ENCODE measurements at places on chromosomes 6 and 20. TPM values are rescaled to one million over a fixed set of nuclear protein-coding genes. Genes with fewer than 3 reads are reported as not detected.

Gene CST5
- 1.7 TPM for total RNA-seq

Gene LCA5
- total RNA-seq: 2.9 TPM

Gene TUBE1
- 23.0 TPM for total RNA-seq

Gene BTN3A1
- 24.9 TPM for total RNA-seq

Gene HFE
- 8.4 TPM for total RNA-seq

Gene HLA-DRB1
- 260 TPM for total RNA-seq

Gene TSBP1
- not detected for total RNA-seq

GRCh38 chr20:37323985-37324384, 22.0 kb upstream of the SRC start:
- no peaks in the 10 kb centered on the region for H3K36me3 ChIP-seq
- no peaks in the 10 kb centered on the region for H3K4me1 ChIP-seq
- no peak overlapping the region for H3K27ac ChIP-seq
- no peaks in the 10 kb centered on the region for H3K27me3 ChIP-seq
- no peak for DNase-seq

GRCh38 chr20:62236200-62236599, 2.1 kb upstream of the OSBPL2 start:
- no peaks in the 10 kb centered on the region for H3K36me3 ChIP-seq
- no peak for DNase-seq
- H3K27ac ChIP-seq: no peak overlapping the region
- no peak overlapping the region for H3K4me3 ChIP-seq

- no peak overlapping the region for H3K27ac ChIP-seq
- DNase-seq: no peak
Measured at GRCh38 chr6:157481189-157481864, 100.3 kb downstream of the ZDHHC14 start.

GRCh38 chr20:15240801-15241200, 903.4 kb upstream of the FLRT3 start:
- H3K36me3 ChIP-seq: no peaks in the 10 kb centered on the region
- no peak overlapping the region for H3K27ac ChIP-seq
- no peak for DNase-seq
- H3K4me1 ChIP-seq: no peaks in the 10 kb centered on the region
- no peaks in the 10 kb centered on the region for H3K27me3 ChIP-seq

DNA sequence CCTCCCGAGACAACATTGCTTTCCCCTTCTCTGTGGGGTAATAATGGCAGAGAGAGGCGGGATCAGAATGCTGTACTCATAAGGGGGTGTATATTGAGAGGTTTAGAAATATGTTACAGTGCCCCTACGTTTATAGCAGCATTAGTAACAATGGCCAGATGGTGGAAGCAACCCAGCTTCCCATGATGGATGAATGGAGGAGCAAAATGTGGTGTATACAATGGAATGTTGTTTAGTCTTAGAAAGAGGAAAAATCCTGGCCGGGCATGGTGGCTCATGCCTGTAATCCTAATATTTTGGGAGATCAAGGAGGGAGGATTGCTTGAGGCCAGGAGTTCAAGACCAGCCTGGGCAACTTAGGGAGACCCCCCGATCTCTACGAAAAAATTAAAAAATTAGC, 12.9 kb downstream of the BANF2 start:
- no peaks in the 10 kb centered on the region for H3K27me3 ChIP-seq
- no peak overlapping the region for H3K27ac ChIP-seq
- no peaks in the 10 kb centered on the region for H3K4me1 ChIP-seq
- no peak overlapping the region for H3K4me3 ChIP-seq

- DNase-seq: no peak
- no peaks in the 10 kb centered on the region for H3K36me3 ChIP-seq
- H3K27ac ChIP-seq: no peak overlapping the region
- no peaks in the 10 kb centered on the region for H3K27me3 ChIP-seq
- no peak overlapping the region for H3K4me3 ChIP-seq
Measured at GRCh38 chr6:31169123-31169857, 1.2 kb downstream of the POU5F1 start.

DNA sequence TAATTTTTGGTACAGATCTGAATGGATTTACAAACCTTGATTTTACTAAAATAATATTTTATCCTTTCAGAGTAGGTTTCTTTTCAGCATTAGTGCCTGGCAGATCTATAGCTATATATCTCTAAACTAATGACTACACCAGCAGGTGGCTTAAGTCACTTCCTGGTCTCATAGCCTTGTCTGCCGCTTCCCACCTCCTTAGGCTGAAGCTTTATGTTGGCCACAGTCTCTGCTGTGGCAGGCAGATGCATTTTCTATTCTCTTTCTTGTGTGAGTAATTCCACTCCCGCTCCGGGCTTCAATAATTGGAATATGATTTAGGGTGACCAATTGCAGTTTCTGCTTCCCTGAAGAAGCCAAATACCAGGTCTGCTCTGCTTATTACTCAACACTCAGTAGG, 226.8 kb upstream of the HS3ST5 start:
- H3K4me3 ChIP-seq: no peak overlapping the region
- no peaks in the 10 kb centered on the region for H3K36me3 ChIP-seq
- no peaks in the 10 kb centered on the region for H3K27me3 ChIP-seq
- DNase-seq: no peak
- no peak overlapping the region for H3K27ac ChIP-seq

DNA sequence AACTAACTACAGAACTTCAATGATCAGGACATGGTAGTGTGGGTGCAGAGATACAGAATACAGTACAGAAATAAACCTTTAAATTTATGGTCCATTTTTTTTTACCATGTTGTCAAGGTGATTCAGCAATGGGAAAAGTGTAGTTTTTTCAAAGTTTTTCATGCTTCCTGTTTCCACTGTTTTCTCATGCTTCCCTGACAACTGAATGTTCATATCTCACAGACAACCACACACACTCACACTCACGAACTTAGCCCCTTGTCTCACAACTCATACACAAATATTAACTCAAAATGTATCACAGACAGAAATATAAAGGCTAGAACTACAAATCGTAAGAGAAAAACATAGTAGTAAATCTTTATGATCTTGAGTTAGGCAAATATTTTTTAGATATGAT, 232.6 kb upstream of the CDYL start:
- H3K36me3 ChIP-seq: no peaks in the 10 kb centered on the region
- no peaks in the 10 kb centered on the region for H3K27me3 ChIP-seq
- H3K4me3 ChIP-seq: no peak overlapping the region
- DNase-seq: no peak

DNA sequence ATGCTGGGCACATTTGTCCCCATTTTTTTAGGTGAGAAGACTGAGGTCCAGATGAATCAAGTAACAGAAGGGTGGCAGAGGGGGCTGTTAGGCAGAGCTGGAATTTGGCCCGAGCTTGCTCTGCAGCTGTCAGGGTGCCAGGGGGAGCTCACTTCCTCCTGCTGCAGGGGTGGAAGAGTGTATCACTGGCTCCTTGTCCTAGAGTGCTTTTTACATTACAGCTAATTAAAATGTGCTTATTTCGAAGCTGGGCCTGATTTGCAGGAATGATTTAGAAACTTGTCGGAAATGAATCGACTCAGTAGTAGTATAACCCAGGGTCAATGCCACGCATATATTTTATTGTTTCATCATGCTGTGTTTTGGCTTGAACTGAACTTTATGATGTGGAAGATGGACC, 11.1 kb downstream of the TOX2 start:
- peak overlapping the region; percentile 2 for H3K27ac ChIP-seq
- no peak overlapping the region for H3K4me3 ChIP-seq
- DNase-seq: no peak
- H3K27me3 ChIP-seq: no peaks in the 10 kb centered on the region
- H3K4me1 ChIP-seq: peaks cover 12% of the 10 kb centered on the region

DNA sequence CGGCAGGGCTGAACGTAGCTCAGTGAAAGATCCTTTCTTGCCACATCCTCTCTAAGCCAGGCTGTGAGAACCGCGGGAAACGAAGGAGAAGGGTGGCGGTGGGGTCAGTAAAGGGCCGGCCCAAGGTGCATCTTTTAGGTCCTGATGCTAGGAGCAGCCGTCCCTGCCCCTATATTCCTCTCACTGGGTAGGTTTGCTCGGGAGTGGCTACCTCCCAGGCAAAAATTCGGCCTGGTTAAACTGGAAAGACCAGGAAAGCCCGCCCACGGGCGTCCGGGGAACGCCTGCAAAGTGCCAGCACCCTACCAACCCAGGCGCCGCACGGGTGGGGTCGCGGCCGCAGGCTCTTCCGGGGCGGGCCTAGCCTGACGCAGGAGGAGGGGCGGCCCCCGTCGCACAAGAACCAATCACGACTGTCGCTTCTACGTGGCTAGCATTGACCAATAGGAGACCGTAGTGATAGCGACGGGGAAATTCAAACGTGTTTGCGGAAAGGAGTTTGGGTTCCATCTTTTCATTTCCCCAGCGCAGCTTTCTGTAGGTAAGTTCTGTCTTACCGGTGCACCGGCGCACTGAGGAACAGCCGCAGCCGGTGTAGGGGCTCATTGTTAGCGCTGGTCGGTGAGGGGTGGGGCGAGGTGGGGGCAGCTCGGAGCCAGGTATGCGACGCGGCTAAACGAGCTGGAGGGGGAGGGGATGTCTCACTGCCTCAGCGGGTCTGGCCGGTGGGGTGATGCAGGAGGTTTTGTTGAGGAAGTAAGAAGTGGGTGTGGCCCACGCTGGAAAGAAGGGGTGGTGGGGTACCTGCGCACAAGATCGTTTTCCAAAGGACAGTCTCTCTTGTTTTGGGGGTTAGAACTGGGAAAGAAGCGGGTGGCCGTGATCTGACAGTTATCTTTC, at the start of gene TTK:
Gene TTK (plus strand): TSS at position 477 of the 900 bp plus-strand sequence. CDS start 1,195 bp downstream, outside the sequence.
- DNase-seq: peak; percentile 93
- H3K27me3 ChIP-seq: no peaks in the 10 kb centered on the region
- peak within 1 kb of the TSS; percentile 91 for H3K27ac ChIP-seq
- peaks cover 7% of the 10 kb centered on the region for H3K4me1 ChIP-seq
- no peaks in the 10 kb centered on the region for H3K36me3 ChIP-seq

DNA sequence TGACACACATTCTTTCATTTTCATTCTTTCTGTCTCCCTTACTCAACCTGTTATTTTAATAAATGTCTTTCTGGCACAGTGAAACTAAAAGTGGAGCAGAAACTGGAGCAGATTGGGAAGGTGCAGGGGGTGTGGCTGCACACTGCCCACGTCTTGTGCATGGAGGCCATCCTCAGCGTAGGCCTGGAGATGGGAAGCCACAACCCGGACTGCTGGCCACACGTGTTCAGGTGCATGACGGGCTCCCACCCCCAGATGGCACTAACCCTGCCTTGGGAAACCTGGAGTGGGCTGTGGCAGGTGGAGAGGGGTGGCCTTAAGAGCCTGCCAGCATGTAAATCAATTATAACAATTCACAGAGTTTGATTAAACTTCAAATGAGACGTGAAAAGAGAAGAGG, 71.4 kb upstream of the PBOV1 start:
- H3K36me3 ChIP-seq: peaks cover 51% of the 10 kb centered on the region
- DNase-seq: no peak
- H3K4me1 ChIP-seq: no peaks in the 10 kb centered on the region
- no peaks in the 10 kb centered on the region for H3K27me3 ChIP-seq
- H3K27ac ChIP-seq: no peak overlapping the region

DNA sequence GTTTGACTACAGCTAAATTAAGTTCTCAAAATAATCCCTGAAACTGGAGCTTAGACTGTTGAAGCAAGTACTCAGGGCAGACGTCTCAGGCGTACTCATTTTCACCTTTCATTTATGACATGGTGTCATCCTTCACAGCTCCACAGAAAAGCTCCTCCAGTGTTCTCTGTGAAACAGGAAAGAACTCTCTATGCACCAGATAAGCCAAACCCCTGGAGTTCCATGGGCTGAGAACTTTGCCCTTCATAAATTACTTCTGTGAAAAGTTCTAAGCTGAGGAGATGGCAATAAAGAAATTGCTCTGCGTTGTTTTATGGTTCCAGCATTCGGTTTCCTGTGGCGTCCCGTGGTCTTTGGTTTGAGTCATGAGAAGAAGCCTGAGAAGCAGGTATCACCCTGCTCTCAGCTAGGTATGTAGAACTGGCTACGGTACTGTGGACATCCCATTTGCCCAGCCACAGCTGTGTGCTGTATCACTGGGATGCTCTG, 20.2 kb upstream of the RREB1 start:
- no peak for DNase-seq
- no peak overlapping the region for H3K4me3 ChIP-seq
- peak overlapping the region; percentile 74 for H3K27ac ChIP-seq
- peaks cover 12% of the 10 kb centered on the region for H3K4me1 ChIP-seq
- H3K36me3 ChIP-seq: no peaks in the 10 kb centered on the region

GRCh38 chr6:79180052-79180451, 54.4 kb downstream of the HMGN3 start:
- H3K4me1 ChIP-seq: no peaks in the 10 kb centered on the region
- no peak for DNase-seq
- no peak overlapping the region for H3K27ac ChIP-seq
- no peak overlapping the region for H3K4me3 ChIP-seq
- no peaks in the 10 kb centered on the region for H3K36me3 ChIP-seq
- H3K27me3 ChIP-seq: no peaks in the 10 kb centered on the region

- H3K4me1 ChIP-seq: peaks cover 4% of the 10 kb centered on the region
- H3K27me3 ChIP-seq: no peaks in the 10 kb centered on the region
- no peak overlapping the region for H3K4me3 ChIP-seq
- H3K36me3 ChIP-seq: no peaks in the 10 kb centered on the region
- DNase-seq: no peak
Measured at GRCh38 chr6:42195415-42195814, 659 bp upstream of the GUCA1B start.

DNA sequence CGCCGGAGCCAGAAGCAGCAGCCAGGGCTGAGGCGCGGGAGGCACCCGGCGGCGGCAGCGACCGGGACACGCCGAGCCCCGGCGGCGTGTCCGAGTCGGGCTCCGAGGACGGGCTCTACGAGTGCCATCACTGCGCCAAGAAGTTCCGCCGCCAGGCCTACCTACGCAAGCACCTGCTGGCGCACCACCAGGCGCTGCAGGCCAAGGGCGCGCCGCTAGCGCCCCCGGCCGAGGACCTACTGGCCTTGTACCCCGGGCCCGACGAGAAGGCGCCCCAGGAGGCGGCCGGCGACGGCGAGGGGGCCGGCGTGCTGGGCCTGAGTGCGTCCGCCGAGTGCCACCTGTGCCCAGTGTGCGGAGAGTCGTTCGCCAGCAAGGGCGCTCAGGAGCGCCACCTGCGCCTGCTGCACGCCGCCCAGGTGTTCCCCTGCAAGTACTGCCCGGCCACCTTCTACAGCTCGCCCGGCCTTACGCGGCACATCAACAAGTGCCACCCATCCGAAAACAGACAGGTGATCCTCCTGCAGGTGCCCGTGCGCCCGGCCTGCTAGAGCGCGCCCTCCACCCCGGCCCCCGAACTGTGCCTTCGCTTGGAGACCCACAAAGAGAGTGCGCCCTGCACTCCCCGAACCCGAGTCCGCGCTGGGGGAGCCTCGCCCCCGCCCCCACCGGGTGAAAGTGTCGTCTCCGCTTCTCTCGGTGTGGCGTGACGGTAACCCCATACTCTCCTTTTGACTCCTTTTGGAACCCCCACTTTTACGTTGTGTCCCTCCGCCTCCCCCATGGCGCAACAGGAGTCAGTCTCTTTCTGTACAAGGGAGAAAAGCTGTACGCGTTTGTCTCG, 1.6 kb downstream of the INSM1 start:
- H3K27ac ChIP-seq: no peak overlapping the region
- H3K27me3 ChIP-seq: no peaks in the 10 kb centered on the region
- DNase-seq: no peak
- H3K4me3 ChIP-seq: peak overlapping the region; percentile 35
- H3K36me3 ChIP-seq: no peaks in the 10 kb centered on the region
- peaks cover 26% of the 10 kb centered on the region for H3K4me1 ChIP-seq

GRCh38 chr6:30857549-30857948, 26.8 kb upstream of the DDR1 start:
- H3K4me1 ChIP-seq: no peaks in the 10 kb centered on the region
- no peak overlapping the region for H3K27ac ChIP-seq
- no peak for DNase-seq
- no peaks in the 10 kb centered on the region for H3K36me3 ChIP-seq
- no peak overlapping the region for H3K4me3 ChIP-seq

GRCh38 chr20:59322081-59322480, 21.7 kb downstream of the EDN3 start:
- H3K4me3 ChIP-seq: no peak overlapping the region
- H3K36me3 ChIP-seq: no peaks in the 10 kb centered on the region
- no peak overlapping the region for H3K27ac ChIP-seq
- H3K27me3 ChIP-seq: no peaks in the 10 kb centered on the region
- no peaks in the 10 kb centered on the region for H3K4me1 ChIP-seq

All from upper lobe of left lung (tissue), 6 donors.